Stimulated activated CD8-positive, alpha-beta memory T cell treated with anti-CD3 and anti-CD28 coated beads, Interleukin-7, amount 100 ng/mL, for 24 hours (primary cell): ENCODE measurements at places on chromosomes 6 and 20.

DNA sequence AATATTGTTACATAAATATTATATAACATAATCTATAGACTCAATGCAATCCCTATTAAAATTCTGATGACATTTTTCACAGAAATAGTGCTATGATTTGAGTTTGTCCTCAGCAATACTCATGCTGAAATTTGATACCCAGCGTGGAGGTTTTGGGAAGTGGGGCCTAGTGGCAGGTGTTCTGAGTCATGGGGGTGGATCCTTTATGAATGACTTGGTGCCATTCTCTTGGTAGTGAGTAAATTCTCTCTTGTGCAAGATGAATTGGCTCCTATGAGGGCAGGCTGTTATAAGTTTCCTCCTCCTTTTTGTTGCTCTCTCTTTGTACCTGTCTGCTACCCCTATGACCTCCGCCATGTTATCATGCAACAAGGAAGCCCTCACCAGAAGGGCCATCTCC is 65.8 kb downstream of the SHPRH start:
- DNase-seq = no peak

GRCh38 chr6:128024969-128025368 is 124.1 kb upstream of the THEMIS start:
- no peak for DNase-seq

DNA sequence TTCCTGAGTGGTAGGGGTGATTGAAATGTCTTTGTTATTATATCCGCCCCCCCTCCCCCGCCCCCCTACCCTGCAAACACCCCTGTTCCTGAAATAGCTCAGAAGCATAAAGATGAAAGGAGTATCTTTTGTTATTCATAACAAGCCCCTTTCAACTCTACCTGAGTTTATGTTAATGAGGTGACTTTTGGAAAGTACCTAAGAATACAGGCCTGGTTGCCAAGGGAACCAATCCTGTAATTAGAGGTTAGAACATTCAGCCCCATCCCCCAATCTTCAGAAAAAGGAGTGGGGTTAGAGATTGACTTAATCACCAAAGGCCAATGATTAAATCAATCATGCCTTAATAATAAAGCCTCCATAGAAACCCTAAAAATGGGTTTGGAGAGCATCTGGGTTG is 979.2 kb upstream of the GJE1 start:
- no peak for DNase-seq

DNA sequence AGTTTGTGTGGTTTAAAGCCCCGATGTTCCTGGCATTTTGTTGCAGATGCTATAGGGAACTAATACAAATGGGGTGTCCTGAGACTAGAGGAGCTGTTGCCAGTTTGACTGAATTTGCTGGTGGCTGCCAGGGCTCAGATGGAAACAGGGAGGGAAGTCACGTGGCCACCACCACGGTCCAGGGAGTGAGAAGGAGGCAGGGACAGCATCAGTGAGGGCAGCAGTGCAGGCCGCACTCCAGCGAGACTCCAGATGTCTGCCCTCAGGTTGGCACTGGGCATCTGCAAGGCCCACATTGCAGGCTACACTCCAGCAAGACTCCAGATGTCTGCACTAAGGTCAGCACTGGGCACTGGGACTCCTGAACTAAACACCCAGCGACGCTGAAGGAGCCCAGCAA is 86.2 kb downstream of the RAMACL start:
- no peak for DNase-seq

GRCh38 chr6:53432318-53433161 is 83.8 kb upstream of the ELOVL5 start:
- DNase-seq = no peak

GRCh38 chr6:138598562-138599173 is 99.4 kb upstream of the NHSL1 start:
- no peak for DNase-seq

DNA sequence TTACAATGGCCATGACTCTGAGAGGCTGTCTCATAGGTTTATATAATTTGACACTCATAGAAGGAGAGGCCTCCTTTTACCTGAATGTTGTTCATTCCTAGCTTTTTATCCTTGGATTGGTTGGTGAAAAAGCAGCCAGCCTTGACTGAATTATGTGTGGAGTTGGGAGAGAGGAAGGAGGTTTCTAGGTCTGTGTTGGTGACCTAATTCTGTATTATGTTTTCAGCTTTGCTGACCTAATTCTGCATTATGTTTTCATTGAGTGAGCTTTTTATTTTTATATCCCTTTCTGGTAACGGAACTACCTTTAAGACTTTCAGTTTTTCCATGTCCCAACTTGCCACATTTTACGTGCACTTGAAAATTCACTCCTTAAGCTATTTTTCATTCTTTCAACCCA is 59.1 kb upstream of the RNF144B start:
- DNase-seq = no peak

GRCh38 chr6:113627480-113627879 is 229.7 kb upstream of the MARCKS start:
- no peak for DNase-seq

GRCh38 chr20:17648791-17649730 is 33.0 kb downstream of the RRBP1 start:
- DNase-seq = no peak

- DNase-seq = no peak
Measured at GRCh38 chr6:317448-318144, 25.3 kb downstream of the DUSP22 start.

- no peak for DNase-seq
Measured at GRCh38 chr6:158958504-158959386, 41.3 kb downstream of the RSPH3 start.

GRCh38 chr6:141151710-141152417 is 980.9 kb upstream of the GJE1 start:
- no peak for DNase-seq
